ENCODE measurements at places on chromosomes 12 and 14. TPM values are rescaled to one million over a fixed set of nuclear protein-coding genes. Genes with fewer than 3 reads are reported as not detected.

RNASE9 gene
- total RNA-seq = not detected

DNA sequence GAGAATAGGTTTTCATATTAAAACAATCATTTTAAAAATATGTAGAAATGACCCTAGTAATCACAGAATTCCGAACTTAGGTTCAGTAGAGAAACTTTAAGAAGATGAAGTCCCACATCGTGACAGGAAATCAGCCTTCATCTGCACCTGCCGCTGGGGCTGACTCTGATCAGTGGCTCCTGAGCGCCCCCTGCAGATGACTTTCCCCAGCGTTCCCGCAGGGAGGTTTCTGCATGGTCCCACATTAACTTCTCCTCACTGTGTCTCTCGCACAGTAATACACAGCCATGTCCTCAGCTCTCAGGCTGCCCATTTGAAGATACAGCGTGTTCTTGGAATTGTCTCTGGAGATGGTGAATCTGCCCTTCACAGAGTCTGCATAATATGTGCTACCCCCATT, 1131.1 kb downstream of the TMEM121 start:
- no peak for DNase-seq

KLRD1 gene
- total RNA-seq = 0.17 TPM

DNA sequence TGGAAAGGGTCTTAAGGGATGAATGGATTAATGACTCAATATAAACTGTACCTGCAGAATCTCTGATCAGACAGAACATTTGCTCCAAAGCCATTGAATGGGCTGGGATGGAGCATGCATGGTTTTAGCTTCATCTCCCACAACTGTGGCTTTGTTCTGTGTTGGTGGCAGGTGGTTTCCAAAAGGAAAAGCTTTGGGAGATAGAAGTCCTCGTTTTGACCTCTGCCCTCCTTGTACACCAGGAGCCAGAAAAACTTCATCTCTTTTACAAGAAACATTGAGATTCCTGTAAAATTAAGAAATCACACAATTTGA, 39.5 kb downstream of the GPR65 start:
- no peak for DNase-seq

IRAK3 gene
- 7.4 TPM for total RNA-seq
